ENCODE measurements at places on chromosomes 2 and 18.

DNA sequence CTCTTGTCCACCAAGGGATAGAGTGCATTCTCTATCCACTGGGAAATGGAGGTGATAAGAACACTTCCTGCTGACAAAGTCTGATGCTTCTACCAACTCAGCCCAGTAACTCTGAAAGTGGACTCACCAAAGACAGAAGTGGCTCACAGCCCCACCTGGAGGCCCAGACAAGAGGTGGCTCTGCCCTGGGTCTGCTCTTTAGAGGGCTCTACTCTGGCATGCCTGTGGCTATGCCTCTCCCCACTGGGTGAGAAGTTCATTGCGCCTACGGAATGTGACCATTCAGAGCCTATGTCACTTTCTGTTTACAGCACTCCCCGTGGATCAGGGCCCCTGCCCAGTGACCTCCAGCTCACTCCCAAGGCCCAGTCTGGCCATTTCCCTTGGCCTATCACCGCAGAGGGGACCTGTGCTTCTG is 13.5 kb upstream of the XDH start:
- DNase-seq, result no peak

DNA sequence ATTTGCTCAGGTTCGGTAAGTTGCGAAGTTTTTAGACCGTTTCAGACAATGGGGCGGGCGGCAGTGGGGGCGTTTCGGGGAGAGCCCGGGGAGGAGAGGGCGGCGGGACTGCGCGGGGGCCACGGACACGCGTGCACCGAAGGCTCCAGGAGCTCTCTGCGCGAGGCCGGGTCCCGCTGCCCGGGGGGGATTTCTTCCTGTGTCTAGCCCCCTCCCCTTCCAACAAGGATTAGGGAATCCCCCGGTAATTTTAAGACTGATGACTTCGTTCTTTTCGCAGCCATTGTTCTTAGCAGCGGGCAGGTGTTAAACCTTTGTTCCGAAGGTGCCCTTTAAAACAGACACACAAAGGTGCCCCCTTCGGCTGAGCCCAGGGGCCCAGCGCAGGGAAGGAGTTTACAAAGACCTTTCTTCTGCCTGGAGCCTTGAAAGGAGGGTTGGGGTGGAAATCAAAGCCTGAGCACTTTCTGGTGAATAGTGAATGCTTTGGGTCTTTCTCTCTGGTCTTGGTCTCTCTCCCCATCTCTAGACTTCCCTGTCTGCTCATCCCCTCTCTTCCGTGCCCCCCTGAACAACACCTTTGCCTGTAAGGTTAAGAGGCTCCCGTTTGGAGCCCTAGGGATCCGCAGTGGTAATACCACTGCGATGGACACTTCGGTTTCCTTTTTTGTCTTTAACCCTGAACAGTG is 2.1 kb downstream of the TRIB2 start:
- DNase-seq, result no peak

DNA sequence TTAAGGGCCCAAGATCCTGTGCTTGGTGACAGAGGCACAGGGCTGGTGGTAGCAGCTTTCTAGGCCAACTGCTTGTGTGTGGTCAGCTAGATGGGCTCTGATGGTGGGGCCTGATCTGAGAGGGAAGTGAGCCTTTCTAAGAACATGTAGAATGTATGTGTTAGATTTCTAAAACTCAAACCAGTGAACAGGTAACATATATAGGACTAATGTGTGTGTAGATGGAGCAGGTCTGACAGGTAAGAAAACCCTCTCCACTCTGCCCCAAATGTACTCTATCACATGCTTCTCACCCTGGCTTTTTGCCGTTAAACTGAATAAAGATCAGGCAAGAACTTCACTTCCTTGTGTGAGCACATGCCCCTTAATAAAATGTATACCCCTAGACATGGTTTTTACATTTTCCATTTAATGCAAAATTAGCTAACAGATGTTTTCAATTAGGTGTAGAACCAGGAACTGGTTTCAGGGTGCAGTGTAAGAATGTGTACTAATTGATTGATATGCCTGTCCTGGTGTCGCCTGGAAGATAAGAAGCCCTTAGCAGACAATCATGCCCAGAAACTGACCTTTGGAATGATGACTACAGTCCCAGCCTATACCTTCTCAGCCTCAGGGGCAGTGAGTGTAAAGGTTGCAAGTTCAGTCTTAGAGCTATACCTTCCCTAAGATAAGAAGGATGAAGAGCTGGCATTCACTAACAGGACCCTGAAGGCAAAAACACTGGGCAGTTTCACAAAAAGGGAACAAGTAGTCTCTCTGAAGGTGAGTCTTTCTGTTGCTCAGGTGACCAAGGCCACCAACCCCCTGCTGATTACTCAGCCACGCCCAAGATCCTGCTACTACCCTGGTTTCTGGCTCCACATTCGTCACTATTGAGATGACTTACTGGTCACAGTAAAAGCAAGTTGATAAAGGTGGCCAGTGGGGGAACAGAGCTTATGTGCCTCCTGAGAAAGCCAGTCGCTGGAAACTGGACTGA is 71.2 kb downstream of the SPATS2L start:
- no peak for DNase-seq

GRCh38 chr2:133248264-133248663 is 320.0 kb downstream of the NCKAP5 start:
- no peak for DNase-seq

DNA sequence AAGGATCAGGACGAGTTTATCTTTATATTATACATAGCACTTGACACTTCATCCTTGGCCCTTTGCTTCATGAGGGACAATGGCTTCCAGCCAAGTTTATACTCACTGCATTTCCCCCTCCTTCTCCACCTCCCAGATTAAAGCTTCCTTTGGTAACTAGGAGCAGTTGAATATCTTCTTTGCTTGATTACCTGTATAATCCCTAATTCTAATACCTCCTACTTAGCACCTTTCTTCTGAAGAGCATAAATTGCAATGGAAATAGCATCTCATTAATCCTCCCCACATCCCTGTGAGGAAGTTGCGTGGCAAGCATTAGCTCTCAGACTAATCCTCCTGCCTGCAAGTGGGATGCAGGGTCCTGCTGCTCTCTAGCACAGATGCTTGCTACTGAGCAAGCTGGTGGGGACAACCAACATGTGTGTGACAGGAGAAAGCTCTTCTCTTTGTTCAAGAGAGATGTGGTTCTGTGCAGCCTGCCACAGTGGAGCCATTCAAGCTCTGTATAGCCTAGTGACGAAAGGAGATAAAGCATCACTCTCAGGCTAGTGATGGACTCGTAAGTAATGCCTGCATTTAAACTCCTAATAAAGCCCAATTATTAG is 19.1 kb downstream of the KLHL14 start:
- DNase-seq, result no peak

GRCh38 chr18:3511980-3512379 is 62.0 kb downstream of the TGIF1 start:
- peak; percentile 58 for DNase-seq

GRCh38 chr2:62266433-62267038 is 70.6 kb downstream of the B3GNT2 start:
- DNase-seq, result peak; percentile 61

DNA sequence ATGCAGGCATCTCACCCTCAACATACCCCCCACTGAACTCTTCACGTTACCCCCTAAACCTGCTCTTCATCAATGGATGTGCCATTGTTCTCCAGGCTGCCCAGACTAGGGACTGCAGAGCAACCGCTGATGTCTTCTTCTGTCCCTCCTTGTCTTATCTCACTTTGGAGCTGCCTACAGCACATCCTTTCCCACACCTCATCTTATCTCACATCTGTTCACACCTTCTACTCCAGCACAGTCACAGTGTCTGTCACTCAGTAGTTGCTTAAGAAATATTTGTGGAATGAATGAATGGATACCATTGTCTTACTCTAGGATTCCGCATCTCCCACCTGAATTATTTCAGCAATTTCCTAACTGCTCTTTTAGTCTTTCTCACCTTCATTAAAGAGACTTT is 144.5 kb downstream of the ANTXR1 start:
- no peak for DNase-seq

- no peak for DNase-seq
These were observed 6.0 kb downstream of the NCK2 start for GRCh38 chr2:105750735-105751134.

DNA sequence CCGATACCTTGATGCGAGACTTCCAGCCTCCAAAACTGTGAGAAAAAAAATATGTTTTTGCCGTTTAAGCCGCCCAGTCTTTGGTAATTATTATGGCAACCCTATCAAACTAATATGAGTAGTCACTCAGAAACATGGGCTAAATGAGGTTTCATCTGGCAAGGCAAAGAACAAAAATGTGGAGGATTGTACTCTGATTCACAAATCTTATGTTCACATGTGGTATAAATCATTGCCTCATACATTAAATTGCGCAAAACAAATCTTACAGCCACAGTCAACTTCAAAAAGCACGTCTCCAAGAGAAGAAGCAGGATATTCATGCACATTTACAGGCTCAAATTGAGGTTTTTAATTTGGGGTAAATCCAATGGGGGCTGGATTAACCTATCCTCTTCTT is 1435.4 kb upstream of the LRRTM1 start:
- DNase-seq, result no peak

- no peak for DNase-seq
These were observed 146.1 kb downstream of the BCL11A start for GRCh38 chr2:60407398-60407797.

DNA sequence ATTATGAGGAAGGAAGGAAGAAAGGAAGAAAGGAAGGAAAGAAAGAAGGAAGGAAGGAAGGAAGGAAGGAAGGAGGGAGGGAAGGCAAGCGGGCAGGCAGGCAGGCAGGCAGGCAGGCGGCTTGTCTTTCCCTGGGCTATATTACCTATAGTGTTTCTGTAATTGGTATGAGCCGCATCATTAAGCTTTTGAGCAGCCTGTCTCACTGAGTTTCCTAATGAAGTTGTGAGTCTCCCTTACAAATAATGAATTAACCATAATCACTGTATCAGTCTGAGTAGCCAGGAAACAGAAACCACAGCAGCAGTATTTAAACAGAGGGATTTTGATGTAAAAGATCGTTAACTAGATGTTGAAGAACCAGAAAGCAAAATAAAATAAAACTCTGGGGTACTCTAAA is 11.8 kb upstream of the SULT1C3 start:
- DNase-seq, result no peak

DNA sequence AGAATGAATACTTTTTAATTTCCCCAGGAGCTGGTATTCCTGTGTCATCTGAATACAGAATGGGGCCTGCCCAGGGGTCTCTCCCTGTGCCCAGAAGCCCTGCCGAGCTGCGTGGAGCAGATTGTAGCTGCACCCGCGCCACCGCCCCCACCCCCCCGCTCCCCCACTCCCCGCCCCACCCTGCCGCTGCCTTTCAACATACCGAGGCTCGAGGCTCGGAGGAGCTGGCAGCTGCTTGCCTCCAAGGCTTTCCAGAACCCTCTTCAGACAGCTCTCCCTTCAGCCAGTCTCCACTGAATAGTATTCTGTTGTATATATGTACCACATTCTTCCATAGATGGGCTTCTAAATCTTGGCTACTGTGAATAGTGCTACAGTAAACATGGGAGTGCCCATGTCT is 150.7 kb downstream of the TSN start:
- no peak for DNase-seq

DNA sequence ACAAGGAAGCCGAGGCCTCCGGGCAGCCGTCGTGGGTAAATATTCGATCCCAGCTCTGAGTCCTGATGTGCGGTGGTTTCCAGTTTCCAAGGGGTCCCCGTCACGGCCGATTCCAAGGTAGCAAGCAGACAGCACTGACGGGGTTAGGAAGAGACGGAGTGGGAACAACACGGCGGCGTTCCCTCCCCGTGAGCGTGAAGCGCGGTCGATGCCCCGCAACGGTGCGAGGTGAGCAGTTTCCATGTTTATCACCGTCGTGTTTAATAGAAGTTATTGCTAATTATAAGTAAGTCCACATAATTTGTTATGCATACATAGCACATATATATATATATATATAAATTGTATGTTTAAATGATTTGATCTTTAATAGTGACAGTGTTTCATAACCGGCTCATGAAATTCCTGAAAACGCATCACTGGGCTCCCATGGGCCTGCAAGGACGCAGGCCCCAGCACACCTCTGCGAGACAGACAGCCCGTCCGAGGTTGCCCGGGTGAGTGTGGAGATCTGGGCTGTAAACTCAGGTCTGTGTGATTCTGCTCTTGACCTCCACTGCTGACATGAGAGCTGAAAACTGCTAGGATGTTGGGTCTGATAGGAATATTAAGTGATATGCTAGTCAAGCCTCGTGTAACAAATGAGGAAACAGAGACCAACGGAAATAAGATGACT is 243.5 kb upstream of the SALL3 start:
- DNase-seq, result no peak

- DNase-seq, result no peak
These were observed 35.4 kb downstream of the TOGARAM2 start for GRCh38 chr2:29016504-29016903.

- no peak for DNase-seq
These were observed 91.4 kb upstream of the LGALSL start for GRCh38 chr2:64362562-64363026.

GRCh38 chr2:233844064-233844807 is 10.1 kb downstream of the HJURP start:
- no peak for DNase-seq

DNA sequence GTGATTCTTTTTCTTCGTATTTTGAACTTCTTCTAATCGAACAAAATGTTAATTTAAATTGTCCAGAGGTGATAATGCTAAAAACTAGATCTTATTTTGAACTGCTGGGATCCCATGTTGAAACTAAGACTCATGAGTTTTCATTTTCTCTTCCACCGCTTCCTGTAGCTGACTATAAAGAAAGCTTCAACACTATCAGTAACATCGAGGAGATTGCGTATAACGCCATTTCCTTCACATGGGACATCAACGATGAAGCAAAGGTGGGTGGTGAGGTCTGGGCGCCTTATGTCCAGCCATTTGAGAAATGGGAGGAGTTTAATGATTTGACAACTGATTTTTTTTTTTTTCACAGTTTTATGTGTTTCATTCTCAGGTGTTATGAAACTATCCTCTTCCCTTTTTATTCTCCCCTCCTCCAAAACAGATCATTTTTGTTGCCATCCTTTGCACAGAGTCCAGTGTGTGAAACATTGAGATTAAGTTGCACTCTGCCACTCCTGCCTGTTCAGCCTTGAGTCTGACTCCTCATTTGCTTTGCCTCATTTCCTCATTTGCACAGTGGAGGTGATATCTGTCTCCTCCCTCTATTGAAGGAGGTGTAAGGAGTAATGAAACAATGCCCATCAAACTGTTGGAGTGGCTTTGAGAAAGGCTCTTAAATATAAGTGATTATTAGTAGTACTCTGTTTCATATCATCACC is 13.8 kb downstream of the GRHL1 start:
- no peak for DNase-seq

- no peak for DNase-seq
These were observed 76.9 kb downstream of the MSH2 start for GRCh38 chr2:47479863-47480262.

Data from stromal cell of bone marrow (primary cell).